Esophagus squamous epithelium (tissue), 5 donors: ENCODE measurements at places on chromosomes 1 and 21. TPM values are rescaled to one million over a fixed set of nuclear protein-coding genes. Genes with fewer than 3 reads are reported as not detected.
A peak's percentile ranks its signal among the peaks of the same experiment; 100 is the strongest.

DNA sequence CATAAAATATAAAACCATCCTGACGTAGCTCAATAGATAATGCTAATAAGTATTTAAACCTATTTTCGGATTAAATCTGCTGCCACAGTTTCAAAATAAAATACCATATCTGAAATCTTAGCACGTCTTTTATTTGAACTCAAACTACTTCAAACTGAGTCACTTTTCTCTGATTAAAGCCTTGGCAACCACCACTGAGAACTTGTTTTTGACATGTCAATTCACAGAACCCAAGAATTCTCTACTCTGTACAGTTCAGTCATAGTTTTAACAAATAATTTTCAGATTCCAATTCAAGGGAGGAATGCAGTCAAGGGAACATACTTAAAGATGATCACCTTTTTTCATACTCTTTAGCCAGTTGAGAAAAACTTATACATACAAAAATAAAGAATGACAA lies 643.2 kb downstream of the KCNT2 start:
- no peaks in the 10 kb centered on the region for H3K27me3 ChIP-seq
- no peak overlapping the region for H3K4me3 ChIP-seq
- no peaks in the 10 kb centered on the region for H3K36me3 ChIP-seq
- no peaks in the 10 kb centered on the region for H3K4me1 ChIP-seq
- no peak for DNase-seq

GRCh38 chr1:23202263-23202749 lies 15.0 kb downstream of the HTR1D start:
- no peak overlapping the region for H3K4me3 ChIP-seq
- DNase-seq, result no peak
- no peaks in the 10 kb centered on the region for H3K27me3 ChIP-seq
- no peak overlapping the region for H3K27ac ChIP-seq

- H3K36me3 ChIP-seq, result no peaks in the 10 kb centered on the region
- no peak overlapping the region for H3K27ac ChIP-seq
- no peak overlapping the region for H3K4me3 ChIP-seq
- H3K27me3 ChIP-seq, result no peaks in the 10 kb centered on the region
- peaks cover 13% of the 10 kb centered on the region for H3K4me1 ChIP-seq
Observed at GRCh38 chr1:54982739-54983138, 2.3 kb downstream of the TMEM61 start.

- H3K4me1 ChIP-seq, result peaks cover 5% of the 10 kb centered on the region
- H3K4me3 ChIP-seq, result no peak overlapping the region
- no peaks in the 10 kb centered on the region for H3K27me3 ChIP-seq
- no peak for DNase-seq
- H3K36me3 ChIP-seq, result no peaks in the 10 kb centered on the region
Observed at GRCh38 chr1:12047120-12047876, 15.8 kb upstream of the TNFRSF8 start.

DNA sequence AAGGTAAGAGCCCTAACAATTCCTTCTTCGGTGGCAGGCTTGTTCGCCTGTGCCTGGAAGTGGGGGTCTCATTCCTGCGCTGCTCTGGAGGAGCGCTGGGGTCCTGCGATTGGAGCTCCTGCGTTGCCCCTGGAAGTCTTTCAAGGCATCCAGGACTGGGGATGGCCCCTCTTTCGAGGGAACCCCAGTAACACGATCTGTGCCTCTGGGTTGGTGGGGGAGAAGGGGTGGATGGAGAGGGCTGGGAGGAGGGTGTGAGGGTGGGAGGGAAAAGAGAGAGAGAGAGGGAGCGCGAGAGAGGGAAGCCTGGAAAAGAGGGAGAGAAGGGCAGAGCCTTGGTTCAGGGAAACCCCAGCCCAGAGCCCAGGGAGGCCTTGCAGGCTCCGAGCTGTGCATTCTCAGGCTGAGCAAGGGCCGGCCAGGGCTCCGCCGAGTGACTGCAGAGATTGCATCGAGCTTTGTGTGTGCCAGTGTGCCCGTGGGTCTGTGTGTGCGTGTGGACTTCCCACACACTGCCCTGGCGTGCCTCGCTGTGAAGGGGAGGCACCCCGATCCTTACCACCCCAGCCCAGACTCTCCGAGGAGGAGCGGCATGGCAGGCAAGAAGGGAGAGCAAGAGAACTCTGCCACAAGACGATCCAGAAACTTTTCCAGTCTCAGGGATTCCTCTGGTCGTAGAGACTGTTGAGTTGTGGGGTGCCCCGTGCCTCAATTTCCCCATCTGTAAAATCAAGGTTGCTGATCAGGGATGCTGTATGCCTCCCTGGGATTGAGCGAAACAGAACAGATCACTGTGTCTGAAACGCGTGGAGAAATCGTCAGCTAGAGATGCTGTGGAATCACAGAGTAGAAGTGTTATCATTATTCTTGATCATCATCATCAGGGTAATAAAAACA lies 619 bp downstream of the BCL9 start:
- no peak for DNase-seq
- H3K36me3 ChIP-seq, result no peaks in the 10 kb centered on the region
- H3K27me3 ChIP-seq, result no peaks in the 10 kb centered on the region
- H3K4me3 ChIP-seq, result peak overlapping the region; percentile 66
- H3K4me1 ChIP-seq, result peaks cover 41% of the 10 kb centered on the region
- peak overlapping the region; percentile 94 for H3K27ac ChIP-seq

GRCh38 chr21:32608851-32609250 lies 3.3 kb downstream of the CFAP298 start:
- H3K4me1 ChIP-seq, result peaks cover 30% of the 10 kb centered on the region
- peaks cover 60% of the 10 kb centered on the region for H3K36me3 ChIP-seq

DNA sequence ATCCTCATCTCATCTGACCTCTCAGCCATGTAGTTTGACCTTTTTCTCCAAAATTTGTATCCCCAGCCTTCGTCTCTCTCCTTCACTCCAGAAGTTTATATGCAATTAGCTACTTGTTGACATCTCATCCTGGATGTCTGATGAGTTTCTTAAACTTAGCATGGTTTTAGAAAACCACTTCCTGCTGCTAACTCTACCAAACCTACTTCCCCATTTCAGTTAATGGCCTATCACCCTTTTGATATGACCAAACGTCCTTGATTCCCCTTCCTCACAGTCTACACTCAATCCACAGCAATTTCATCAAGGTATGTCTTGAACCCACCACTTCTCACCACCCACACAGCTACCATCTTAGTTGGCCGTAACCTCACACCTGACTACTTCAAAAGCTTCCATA lies 121.9 kb downstream of the LRRC40 start:
- no peak overlapping the region for H3K27ac ChIP-seq
- H3K27me3 ChIP-seq, result no peaks in the 10 kb centered on the region
- H3K4me1 ChIP-seq, result no peaks in the 10 kb centered on the region
- DNase-seq, result no peak

GRCh38 chr1:36323636-36324352 lies at the start of gene EVA1B:
TSS of gene EVA1B (minus strand) at chr1:36323645. CDS start at chr1:36323037, 608 bp downstream.
- H3K27ac ChIP-seq, result peak within 1 kb of the TSS; percentile 78
- peak within 1 kb of the TSS; percentile 76 for H3K4me3 ChIP-seq
- DNase-seq, result no peak

DNA sequence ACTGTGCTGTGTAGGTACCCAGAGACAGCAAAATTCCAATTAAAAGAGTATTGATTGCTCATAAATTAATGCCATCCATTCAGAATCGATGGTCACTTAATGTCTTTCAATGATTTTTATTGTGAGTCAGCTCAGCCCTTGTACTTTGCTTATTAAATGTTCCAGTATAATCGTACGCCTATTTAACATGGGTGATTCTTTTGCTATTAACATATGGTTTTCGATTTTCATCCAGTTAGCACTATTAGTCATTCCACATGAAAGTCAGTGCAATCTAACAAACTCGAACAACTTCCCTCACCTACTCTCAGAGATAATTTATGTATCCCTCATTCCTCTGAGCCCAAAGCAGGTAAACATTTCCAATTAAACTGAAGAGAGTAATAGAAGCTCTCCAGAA lies 109.6 kb upstream of the APP start:
- H3K4me1 ChIP-seq, result no peaks in the 10 kb centered on the region
- H3K27ac ChIP-seq, result no peak overlapping the region
- H3K27me3 ChIP-seq, result no peaks in the 10 kb centered on the region
- no peak overlapping the region for H3K4me3 ChIP-seq
- H3K36me3 ChIP-seq, result no peaks in the 10 kb centered on the region
- no peak for DNase-seq

GRCh38 chr1:11505591-11506538 lies 26.9 kb downstream of the DISP3 start:
- H3K27ac ChIP-seq, result no peak overlapping the region
- no peak for DNase-seq
- no peaks in the 10 kb centered on the region for H3K27me3 ChIP-seq
- no peaks in the 10 kb centered on the region for H3K36me3 ChIP-seq

DNA sequence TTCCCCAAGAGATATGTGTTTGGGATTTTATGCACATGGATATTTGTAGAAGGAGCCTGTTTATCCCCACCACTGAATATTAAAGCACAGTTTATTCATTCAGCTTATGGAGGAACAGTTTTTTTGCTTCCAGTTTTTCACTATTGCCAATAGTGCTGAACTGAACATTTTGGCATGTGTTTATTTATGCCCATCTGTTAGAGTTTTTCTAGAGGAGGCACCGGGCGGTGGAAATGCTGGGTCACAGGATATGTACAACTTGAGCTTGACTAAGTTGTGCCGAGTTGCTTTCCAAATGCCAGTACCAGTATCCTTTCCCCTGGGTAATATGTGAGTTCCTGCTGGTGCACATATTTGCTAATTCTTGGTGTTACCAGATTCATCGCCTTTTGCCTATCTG lies 111.3 kb downstream of the GREM2 start:
- H3K4me1 ChIP-seq, result no peaks in the 10 kb centered on the region
- H3K27ac ChIP-seq, result no peak overlapping the region
- H3K27me3 ChIP-seq, result no peaks in the 10 kb centered on the region

- H3K36me3 ChIP-seq, result no peaks in the 10 kb centered on the region
- peaks cover 11% of the 10 kb centered on the region for H3K4me1 ChIP-seq
- H3K4me3 ChIP-seq, result peak overlapping the region; percentile 22
- DNase-seq, result no peak
Observed at GRCh38 chr1:63779338-63780211, 5.8 kb downstream of the ROR1 start.

- H3K4me1 ChIP-seq, result peaks cover 52% of the 10 kb centered on the region
- no peak for DNase-seq
- no peaks in the 10 kb centered on the region for H3K36me3 ChIP-seq
Observed at GRCh38 chr21:41926117-41926806, 27.6 kb downstream of the C2CD2 start.

DNA sequence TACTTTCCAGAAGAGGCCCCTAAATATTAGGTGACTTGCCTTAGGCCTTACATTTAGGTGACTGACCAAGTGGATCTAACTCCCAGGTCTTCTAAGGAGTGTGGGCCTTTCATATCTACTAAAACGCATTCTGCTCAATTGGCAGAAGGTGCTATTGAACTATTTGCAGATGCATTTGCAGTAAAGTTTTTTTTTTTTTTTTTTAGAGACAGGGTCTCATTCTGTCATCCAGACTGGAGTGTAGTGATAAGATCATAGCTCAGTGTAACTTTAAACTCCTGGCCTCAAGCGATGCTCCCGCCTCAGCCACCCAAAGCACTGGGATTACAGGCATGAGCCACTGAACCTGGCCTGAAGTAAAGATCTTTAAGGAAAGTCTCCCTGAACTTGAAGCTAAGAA lies 13.0 kb upstream of the ACBD6 start:
- no peak overlapping the region for H3K27ac ChIP-seq
- no peak overlapping the region for H3K4me3 ChIP-seq
- H3K36me3 ChIP-seq, result no peaks in the 10 kb centered on the region
- DNase-seq, result no peak

DNA sequence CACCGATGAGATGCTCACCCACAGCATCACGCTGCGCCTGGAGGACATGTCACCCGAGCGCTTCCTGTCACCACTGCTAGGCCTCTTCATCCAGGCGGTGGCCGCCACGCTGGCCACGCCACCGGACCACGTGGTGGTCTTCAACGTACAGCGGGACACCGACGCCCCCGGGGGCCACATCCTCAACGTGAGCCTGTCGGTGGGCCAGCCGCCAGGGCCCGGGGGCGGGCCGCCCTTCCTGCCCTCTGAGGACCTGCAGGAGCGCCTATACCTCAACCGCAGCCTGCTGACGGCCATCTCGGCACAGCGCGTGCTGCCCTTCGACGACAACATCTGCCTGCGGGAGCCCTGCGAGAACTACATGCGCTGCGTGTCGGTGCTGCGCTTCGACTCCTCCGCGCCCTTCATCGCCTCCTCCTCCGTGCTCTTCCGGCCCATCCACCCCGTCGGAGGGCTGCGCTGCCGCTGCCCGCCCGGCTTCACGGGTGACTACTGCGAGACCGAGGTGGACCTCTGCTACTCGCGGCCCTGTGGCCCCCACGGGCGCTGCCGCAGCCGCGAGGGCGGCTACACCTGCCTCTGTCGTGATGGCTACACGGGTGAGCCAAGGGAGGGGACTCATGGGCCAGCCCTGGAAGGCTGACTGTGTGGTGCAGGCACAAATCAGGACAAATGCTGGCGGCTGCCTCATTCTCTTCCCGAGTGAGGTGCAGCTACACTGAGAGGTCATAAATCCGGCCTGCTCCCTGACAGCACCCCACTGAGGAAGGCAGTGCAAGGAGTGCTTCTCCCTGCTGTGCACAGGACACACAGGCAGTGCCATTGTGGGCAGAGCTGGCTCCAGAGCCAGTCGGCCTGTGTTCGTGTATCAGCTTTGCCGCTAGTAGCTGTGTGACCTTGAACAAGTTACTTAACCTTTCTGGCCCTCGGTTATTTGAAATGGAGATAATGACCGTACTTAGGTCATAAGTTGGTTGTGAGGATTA lies 9.4 kb downstream of the CELSR2 start:
- H3K36me3 ChIP-seq, result no peaks in the 10 kb centered on the region
- H3K4me3 ChIP-seq, result no peak overlapping the region
- peaks cover 82% of the 10 kb centered on the region for H3K4me1 ChIP-seq
- no peak for DNase-seq

- no peak for DNase-seq
- H3K4me3 ChIP-seq, result no peak overlapping the region
- H3K27me3 ChIP-seq, result no peaks in the 10 kb centered on the region
- no peaks in the 10 kb centered on the region for H3K4me1 ChIP-seq
- no peaks in the 10 kb centered on the region for H3K36me3 ChIP-seq
Observed at GRCh38 chr21:26377111-26377694, 195.9 kb downstream of the CYYR1 start.

DNA sequence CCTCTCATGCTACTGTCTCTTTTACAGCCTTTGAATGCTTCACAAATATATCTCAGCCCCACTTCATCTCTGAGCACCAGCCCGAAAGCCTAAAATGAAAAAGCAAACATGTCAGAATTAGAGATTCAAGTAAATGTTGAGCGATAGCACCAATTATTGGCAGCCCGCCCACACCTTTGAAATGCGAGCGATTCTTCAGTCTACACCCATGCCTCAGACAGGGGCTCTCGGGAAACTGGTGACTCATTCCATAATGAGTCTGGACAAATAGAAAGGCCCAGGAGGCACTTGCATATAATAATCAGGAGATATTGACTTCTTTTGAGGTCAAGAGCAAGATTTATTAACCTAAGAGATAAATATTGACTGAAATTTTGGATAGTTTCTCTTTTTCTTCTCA lies 487.3 kb upstream of the PTBP2 start:
- H3K27ac ChIP-seq, result no peak overlapping the region
- DNase-seq, result no peak
- no peaks in the 10 kb centered on the region for H3K4me1 ChIP-seq
- no peaks in the 10 kb centered on the region for H3K27me3 ChIP-seq
- no peak overlapping the region for H3K4me3 ChIP-seq
- H3K36me3 ChIP-seq, result no peaks in the 10 kb centered on the region

Gene PTPRF
- 116 TPM for total RNA-seq

Gene NTMT2
- not detected for total RNA-seq

Gene KLHDC7A
- total RNA-seq, result 7.6 TPM

Gene PGLYRP3
- total RNA-seq, result 44.0 TPM

Gene TEDDM1
- total RNA-seq, result not detected

Gene TMEM61
- 0.95 TPM for total RNA-seq

Gene FCMR
- 1.00 TPM for total RNA-seq

Gene PIGR
- total RNA-seq, result not detected

Gene STUM
- 0.15 TPM for total RNA-seq

Gene MX2
- total RNA-seq, result 4.3 TPM

Gene STPG1
- 6.9 TPM for total RNA-seq

Gene SLC6A17
- total RNA-seq, result 0.19 TPM

Gene BRINP2
- not detected for total RNA-seq

Gene LCE1E
- total RNA-seq, result not detected
